NCI-H69 (cell line): ENCODE measurements at places on chromosomes 12 and 14.

GRCh38 chr12:28793581-28794151 lies 355.4 kb upstream of the FAR2 start:
- DNase-seq, result no peak

GRCh38 chr14:41608681-41609390 lies 2.2 kb downstream of the LRFN5 start:
- no peak for DNase-seq

GRCh38 chr12:47223031-47223847 lies 143.5 kb upstream of the AMIGO2 start:
- DNase-seq, result peak; percentile 55

DNA sequence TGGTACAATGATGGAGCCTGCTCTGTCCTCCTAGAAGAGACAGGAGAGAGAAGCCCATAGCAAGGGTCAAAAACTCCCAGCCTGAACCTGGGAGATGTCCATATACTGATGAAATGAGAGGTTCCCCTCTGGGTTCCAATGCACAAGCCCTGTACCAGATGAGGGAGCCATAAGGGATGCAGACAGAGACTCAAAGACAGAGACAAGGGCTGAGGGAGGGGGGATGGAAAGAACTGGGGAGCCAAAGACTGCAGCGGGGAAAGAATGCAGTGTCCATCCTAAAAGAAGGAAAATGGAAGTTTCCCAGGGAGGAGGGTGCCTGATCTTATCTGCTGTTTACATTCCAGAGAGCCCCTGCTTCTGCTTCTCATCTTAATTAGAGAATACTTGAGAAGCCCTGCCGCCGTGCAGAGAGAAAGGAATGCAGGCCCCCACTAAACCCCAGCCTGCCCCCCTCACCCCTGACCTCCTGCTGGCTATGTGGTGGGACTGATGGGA lies 27.7 kb downstream of the KRT18 start:
- DNase-seq, result no peak

- no peak for DNase-seq
Observed at GRCh38 chr12:19530637-19531023, 91.3 kb downstream of the AEBP2 start.

DNA sequence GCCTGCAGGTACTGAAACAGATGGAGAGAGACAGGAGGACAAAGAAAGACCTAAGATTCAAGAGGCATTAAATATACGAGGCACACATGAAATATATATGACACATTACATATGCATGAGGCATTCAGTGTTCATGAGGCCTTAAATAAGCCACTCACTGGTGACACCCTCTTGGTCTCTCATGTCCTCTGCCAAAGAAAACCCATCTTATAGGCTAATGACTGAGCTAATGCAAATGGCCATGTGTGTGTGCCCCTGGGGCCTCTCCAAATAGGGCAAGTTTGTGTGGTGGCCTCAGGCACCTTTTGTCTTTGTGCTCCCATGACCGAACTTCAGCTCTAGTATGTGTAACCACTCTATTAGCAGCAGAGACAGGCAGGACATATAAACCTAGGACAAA lies 18.8 kb downstream of the COQ6 start:
- no peak for DNase-seq

DNA sequence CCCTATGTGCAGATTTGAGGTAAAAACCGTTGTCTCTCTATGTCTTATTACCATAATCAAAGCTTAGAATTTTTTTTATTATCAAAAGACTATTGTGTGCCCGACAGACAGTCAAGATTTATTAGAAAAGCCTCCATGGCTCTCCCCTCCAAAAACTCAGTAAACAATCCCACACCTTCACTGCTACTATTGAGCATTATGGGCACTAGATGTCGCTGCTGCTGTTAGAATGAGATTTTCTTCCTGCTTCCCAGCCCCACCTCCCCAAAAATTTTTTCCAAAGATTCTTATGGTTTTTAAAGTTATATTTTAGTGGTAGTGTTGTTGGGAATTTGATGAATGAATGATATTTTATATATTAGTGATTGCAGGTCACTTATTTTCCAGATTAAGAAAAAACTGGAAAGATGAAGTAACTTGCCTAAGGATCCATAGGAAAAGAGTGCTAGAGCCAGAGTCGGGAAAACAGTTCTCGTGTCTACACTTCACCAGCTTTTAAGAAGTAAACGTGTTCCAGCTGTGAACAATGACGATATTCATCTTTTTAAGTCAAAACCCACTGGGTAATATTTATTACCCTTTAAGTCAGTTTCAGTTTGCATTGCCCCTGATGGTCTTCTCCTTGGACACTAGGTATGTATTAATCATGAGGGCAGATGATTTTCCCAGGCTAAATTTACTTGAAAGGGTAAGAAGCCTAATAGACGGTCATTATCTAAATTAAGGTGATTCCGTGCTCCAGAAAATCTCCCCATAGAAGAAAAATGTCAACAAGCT lies 12.2 kb upstream of the FOXG1 start:
- peak; percentile 92 for DNase-seq

- DNase-seq, result peak; percentile 71
Observed at GRCh38 chr12:50637870-50638481, 125.9 kb upstream of the ATF1 start.

GRCh38 chr14:44287858-44288257 lies 219.2 kb downstream of the FSCB start:
- DNase-seq, result no peak

GRCh38 chr12:52126605-52127578 lies 47.4 kb downstream of the SMIM41 start:
- DNase-seq, result peak; percentile 78

DNA sequence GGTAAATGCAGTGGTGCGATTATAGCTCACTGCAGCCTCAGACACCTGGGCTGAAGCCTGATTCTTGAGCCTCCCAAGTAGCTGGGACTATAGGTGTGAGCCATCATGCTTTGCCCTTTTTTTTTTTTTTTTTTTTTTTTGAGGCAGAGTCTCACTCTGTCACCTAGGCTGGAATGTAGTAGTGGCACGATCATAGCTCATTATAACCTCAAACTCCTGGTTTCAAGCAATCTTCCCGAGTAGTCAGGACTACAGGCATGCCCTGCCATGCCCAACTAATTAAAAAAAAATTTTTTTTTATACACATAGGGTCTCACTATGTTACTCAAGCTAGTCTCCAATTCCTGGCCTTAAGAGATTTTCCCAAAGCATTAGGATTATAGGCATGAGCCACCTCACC lies 6.9 kb downstream of the ATP2A2 start:
- no peak for DNase-seq
